ENCODE measurements at places on chromosomes 1 and 21. TPM values are rescaled to one million over a fixed set of nuclear protein-coding genes. Genes with fewer than 3 reads are reported as not detected.
A peak's percentile ranks its signal among the peaks of the same experiment; 100 is the strongest.

DNA sequence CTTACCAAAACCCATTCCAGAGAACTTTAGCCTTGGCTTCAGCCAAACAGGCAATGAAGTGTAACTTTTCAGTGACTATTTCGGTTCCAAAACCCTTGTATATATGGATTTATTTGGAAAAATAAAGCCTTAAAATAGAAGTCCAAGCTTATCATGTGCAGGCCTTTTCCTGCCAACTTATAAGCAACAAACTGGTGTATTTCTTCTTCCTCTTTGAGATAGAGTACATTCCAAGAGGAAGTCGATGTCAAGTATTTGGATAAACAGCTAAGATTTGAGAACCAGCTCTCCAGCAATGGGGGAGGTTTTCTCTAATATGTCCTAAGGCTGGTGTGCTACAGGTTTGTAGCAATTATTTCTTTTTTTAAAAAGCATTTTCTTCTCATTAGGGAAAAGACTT lies 407.8 kb downstream of the DUSP10 start:
- no peak for DNase-seq

The ZBTB40 gene
- polyA plus RNA-seq = 19.0 TPM

The AHCTF1 gene
- 31.0 TPM for polyA plus RNA-seq

The RNU1-1 gene
- 1.2 TPM for polyA plus RNA-seq

The WNT3A gene
- polyA plus RNA-seq = not detected

DNA sequence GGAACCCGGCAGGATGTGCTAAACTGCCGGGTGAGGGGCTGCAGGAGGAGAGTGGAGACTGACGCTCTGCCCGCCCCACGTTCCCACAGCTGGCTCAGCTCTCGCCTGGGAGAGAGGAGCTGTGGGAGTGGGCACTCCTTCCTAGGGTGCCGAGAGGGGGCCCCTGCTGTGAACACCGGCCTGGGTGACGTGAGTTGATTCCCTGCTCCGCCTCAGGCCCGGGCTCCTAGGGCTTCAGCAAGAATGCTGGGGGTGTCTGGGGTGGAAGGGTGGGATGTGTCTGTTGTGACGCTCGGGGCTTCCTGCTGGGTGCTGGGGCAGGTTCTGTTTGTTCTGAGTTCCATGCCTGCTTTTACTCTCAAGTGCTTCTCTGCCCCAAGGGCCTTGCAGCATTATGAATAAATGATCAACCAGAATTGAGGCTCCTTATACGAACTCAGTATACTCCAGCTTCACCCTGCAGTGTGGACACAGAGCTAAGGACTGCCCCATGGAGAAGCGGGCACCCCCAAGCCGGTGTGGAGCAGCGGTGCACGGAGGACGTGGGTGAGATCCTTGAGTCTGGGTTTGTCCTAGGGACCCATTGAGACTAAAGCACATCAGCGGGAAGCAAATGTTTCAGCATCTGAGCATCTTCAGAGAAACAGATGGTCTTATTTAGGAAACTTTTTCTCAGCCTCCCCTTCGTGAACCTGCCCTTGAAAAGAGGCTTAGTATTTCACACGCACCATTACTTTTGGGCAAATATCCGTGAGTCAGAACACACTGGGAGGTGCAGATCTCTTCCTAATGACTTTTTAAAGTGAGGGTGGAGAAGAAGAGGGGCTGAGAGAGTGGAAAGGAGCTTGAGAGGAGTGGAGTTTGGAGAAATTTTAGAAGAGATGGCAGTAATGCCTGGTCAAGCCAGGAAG lies 41.7 kb downstream of the SYT6 start:
- peak; percentile 71 for DNase-seq

- no peak for DNase-seq
Observed at GRCh38 chr1:93079685-93080141, 630 bp downstream of the MTF2 start.
